ENCODE measurements at places on chromosomes 2 and 18. TPM values are rescaled to one million over a fixed set of nuclear protein-coding genes. Genes with fewer than 3 reads are reported as not detected.

The CHST9 gene
- 1.3 TPM for total RNA-seq

The UPP2 gene
- total RNA-seq: not detected

The KYNU gene
- total RNA-seq: 0.96 TPM

The GATA6 gene
- total RNA-seq: 0.26 TPM

The KCTD1 gene
- 17.1 TPM for total RNA-seq

The SIX2 gene
- 0.12 TPM for total RNA-seq

The REG1A gene
- 2.3 TPM for total RNA-seq

The FTCDNL1 gene
- 2.7 TPM for total RNA-seq

The FEV gene
- total RNA-seq: not detected

The DNAH6 gene
- total RNA-seq: 2.6 TPM
